ENCODE measurements at places on chromosomes 1 and 21.

DNA sequence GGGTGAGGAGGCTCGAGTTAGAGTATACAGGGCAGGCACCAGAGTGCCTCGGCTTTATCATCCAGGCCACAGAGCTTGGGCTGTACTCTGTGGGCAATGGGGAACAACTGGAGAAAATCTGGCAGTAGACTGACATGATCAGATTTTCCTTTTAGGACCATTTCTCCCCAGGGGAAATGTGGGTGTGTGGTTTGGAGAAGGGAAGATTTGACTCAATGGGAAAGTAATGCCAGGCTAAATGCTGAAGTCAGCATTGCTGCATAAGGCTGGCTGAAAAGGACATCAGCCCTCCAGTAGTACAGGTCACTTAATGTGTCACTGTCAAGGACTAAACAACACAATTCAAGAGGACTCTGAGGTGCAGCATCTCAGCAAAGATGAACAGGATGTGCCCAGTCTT lies 5.0 kb downstream of the FYB2 start:
- no peak for DNase-seq

GRCh38 chr1:203839081-203839480 lies 22.3 kb upstream of the SNRPE start:
- peak; percentile 95 for DNase-seq

DNA sequence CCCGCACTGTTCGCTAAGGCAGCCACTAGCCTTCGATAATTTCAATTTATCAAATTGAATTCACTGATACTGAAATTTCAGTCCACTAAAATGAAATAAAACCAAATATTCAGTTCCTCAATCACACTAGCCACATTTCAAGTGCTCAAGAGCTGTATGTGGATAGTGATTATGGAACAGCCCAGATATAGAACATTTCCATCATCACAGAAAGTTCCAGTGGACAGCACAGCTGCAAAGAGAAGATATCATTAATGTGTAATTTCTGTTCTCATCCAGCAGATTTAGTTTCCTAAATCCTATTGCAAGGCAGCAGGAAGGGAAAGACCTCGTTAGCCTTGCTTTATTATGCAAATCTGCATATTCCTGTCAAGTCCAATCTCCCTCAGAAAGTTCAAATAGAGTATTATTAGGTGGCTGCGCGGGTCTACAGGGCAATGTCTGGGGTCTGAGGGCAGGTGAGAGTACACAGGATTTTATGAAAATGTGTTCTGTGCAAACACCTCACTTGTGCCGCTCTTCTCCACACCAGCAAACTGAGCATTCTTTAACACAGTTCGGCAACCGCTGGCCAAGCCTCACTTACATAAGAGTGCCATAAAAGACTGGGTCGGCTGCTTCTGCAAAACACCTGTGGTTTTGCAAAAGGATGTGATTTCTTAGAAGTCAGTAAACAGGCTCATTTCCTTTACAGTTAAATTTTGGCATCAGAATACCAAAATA lies 22.4 kb downstream of the CAPZB start:
- DNase-seq, result no peak

DNA sequence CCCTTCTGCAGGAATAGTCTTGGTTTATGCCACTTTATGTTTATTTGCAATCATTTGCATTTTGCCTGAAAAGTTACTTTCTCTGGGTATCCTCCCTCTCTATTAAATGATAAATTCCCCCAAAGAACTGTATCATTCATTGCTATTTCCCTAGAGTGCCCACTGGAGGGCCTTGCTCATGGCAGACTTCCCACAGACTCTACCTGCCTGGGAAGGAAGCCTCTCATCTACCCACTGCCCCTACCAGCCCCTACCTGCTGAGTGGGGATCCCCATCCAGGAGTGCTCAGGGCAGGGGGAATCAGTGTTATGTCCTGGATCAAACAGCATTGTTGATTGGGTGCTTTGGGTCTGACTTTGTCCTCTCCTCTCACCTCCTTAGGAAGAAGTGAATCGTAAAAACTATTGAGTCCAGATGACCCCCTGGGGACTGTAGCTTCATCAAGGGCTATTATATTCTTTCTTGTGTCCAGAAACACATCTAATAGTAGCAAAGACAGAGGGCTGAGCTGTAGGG lies 6.8 kb upstream of the LRRN2 start:
- no peak for DNase-seq

DNA sequence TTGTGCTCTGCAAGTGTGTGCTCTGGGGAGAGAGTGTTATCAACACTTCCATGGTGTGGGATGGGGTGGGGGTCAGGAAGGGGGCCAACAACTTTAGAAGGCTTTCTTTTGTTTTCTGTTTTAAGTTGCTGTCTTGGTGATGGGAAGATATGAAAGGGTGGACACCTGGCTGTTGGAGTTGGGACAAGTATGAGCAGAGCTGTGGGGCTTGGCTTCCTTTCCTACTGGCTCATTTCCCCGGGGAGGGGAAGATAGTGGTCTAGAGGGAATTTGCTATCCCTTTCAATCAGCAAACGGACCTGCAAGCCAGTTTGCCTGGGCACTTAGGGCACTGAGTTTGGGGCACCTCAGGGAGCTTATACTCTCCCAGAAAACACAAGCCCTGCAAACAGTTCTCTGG lies 19.2 kb downstream of the IER5 start:
- no peak for DNase-seq

- no peak for DNase-seq
Measured at GRCh38 chr1:44251989-44252671, 38.9 kb downstream of the DMAP1 start.
